ENCODE measurements at places on chromosomes 5 and 9.

DNA sequence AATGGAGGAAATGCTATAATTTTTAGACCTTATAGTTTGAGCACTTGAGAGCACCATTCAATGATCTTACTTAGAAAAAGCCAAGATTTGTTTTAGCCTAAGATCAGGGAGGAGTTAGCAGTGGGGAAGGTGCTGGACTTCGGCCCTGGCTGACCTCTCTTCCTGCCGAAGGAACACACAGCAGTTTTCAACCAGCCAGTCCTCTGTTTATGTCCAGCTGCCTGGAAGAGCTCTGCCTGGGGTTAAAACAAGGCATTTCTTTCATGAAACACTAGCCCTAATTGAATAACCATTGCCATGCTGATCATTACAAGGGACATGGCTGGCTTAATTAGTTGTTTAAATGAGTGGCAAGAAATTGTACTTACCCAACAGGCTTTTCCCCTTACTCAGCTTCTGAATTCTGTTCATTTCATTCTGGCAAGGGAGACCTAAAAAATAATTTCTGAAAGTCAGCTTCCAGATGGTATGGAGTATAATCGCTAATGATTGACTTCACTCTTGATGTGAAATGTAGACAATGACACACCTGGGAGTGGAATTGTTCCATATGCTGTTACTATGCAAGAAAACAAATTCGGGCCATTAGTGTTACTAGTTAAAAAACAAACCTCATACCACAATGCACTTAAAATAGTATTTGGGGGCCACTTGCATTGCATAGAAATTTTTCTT is 514.2 kb downstream of the SPOCK1 start:
- no peak for DNase-seq

DNA sequence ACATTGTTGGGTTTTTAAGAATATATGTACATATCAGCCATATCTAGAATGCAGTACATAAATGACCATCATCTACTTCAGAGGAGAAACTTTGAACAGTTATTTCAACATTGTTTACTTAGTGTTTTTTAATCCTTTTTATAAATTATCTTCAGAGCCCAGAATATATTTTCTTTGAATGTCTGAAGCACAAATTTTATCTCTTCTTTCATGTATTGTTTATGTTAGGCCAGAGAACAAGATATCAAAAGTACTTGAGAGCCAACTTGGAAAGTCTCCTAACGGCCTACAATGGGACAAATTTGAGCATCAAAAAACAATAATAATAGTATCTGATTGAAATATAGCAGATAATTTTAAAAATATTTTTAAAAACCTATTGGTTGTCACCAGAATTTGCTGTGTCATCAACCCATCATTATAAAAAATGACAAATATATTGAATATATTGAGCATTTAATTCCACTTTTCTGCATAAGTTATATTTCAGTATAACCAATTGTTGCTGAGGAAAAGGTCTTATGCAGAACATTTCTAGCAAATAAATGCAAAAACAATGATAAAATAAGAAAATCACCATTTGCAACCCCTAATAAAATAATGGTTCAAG is 67.5 kb upstream of the CCNG1 start:
- no peak for DNase-seq

DNA sequence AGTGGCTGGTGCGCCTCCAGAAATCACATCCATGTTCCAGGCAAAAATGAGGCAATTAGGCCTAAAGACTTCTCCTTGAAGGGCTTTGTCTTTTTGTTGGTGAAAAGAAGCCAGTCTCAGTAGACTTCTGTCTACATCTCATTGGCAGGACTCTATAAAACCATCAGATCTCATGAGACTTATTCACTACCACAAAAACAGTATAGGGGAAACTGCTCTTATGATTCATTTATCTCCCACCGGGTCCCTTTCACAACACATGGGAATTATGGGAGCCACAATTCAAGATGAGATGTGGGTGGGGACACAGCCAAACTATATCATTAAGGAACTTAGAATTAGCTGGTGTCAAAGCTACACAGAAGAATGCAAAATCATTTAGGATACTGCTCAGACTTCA is 77.7 kb upstream of the SNX2 start:
- DNase-seq = no peak

- no peak for DNase-seq
Measured at GRCh38 chr9:34322899-34323591, 6.0 kb downstream of the KIF24 start.

DNA sequence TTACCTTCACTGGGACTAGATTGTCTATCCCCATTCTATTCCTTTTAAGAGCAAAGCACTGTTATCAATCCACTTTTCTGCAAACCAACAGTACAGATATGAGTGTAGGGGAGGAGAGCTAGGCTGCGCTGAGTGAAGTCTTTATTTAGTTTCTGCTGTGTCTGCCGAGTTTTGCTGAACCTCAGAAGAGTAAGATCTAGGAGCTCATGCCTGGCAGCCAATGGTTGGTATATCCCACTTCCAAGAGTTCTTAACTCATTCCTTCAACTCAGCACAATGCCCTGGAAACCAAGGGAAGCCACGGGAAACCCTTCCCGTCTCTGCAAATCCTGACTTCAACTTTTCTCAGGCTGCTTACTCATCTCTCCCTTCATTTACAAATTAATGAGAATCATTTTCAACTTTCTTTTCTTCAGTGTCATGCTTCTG is 58.0 kb upstream of the JAK2 start:
- no peak for DNase-seq

DNA sequence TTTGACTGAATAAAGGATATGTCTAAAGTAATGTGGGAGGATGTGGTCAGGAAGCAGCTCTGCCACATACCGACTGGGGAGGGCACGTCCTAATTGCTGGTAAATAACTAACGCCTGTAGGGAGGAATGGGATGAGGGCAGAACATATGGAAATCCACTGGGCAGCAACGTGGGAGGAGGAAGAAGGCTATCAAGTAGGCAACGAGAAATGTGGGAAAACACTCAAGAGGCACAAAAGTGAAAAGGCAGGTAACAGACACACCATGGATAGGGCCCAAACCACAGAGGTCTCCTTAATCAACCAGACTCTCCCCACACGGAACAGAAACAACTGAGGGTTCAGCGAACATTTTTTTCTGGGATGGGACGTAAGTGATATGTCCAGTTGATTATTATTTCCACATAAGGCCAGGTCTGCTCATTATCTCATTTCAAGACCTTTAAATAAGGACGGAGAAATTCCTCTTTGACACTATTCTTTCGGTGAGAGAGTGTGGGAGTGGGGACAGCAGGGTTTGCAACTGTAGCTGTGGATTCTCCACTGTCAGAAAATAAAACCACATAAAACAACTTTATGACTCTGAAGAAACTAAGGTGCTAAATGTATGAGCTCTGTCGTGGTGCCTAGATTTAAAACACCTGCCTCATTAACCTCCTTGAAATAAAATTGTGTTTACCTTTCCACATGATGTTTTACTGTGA is 17.0 kb downstream of the IARS1 start:
- no peak for DNase-seq

GRCh38 chr9:297104-297972 is 82.7 kb downstream of the DOCK8 start:
- DNase-seq = no peak

DNA sequence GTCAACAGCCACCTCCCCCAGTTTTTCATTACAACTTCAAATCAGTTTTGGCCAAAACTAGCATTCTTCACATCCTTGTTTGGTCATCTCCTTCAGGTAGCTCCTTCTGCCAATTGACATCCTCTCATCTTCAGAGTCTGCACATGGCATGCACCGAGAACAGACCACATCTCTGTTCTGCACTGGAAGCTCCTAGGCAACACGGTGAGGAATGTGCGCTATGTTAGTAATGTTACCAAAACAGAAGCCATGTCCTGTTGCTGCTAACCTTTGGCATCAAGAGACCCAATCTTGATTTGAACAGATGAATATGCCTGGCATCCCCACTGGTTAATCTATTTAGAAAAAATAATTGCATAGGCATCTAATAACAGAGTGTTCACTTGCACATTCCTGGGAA is 5.1 kb upstream of the HK3 start:
- no peak for DNase-seq

GRCh38 chr5:133655966-133656365 is 43.6 kb upstream of the FSTL4 start:
- DNase-seq = no peak

- DNase-seq = no peak
Measured at GRCh38 chr5:54539001-54539400, 21.4 kb downstream of the SNX18 start.
